ENCODE measurements at places on chromosomes 12 and 14.

GRCh38 chr14:79705126-79705894 is 506.0 kb downstream of the DIO2 start:
- DNase-seq, result no peak

- DNase-seq, result no peak
These were observed 361.7 kb downstream of the SNAPC1 start for GRCh38 chr14:62123961-62124360.

DNA sequence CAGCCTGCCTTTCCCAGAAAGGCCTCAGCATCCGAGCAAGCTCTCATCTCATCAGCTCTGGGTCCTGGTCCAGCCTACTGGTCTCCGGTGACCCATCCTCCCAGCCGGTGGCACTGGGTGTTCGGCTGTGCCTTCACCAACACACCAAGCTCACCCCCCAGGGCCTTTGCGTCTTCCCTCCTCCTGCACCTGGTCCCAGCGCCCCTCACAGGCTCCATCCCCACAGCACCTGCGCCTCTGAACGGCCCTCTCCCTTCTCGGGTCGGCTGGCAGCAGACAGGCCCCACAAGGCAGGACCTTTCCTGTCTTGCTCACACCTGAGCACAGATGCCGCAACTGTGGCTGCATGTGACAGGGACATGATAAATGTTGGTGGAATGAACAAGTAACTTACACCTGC is 13.1 kb downstream of the P2RX2 start:
- DNase-seq, result no peak

DNA sequence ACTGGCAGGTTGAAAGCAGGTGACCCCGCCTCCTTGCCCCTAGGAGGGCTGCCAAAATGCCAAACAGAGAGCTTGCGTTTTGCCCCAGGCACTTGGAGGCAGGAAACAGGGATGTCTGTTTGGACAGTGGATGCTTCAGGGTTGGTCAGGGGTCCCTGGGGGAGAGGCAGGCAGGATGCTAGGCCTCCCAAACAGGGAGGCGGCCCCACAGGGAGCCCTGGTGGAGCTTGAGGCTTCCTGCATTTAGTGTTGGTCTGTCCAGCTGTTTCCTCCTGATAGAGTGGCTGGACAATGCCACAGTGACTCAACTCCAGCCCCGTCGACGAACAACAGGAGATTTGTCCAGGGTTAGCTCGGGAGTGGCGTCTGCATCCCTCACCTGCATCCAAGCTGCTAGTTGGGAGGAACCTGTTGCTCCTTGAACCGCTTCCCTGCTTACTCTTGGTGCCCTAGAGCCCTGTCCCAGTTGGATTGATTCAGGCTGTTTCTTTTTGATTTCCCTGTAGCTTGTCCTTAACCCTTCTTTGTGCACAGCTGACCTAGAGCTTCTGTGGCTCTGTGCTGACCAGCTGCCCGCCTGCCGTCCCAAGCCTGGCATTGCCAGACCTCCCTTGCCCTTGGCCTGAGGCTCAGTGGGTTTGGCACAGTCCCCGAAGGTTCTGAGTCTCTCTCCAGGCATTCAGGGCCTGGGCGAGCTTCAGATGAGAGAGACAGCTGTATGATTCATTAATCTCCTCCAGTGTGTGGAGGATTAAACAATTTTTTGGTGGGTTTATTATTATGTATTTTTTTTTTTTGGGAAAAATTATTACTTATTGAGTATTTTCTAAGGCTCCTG is 45.9 kb downstream of the TSPAN9 start:
- peak; percentile 92 for DNase-seq

GRCh38 chr12:131387281-131388163 is 323.4 kb upstream of the SFSWAP start:
- DNase-seq, result no peak

DNA sequence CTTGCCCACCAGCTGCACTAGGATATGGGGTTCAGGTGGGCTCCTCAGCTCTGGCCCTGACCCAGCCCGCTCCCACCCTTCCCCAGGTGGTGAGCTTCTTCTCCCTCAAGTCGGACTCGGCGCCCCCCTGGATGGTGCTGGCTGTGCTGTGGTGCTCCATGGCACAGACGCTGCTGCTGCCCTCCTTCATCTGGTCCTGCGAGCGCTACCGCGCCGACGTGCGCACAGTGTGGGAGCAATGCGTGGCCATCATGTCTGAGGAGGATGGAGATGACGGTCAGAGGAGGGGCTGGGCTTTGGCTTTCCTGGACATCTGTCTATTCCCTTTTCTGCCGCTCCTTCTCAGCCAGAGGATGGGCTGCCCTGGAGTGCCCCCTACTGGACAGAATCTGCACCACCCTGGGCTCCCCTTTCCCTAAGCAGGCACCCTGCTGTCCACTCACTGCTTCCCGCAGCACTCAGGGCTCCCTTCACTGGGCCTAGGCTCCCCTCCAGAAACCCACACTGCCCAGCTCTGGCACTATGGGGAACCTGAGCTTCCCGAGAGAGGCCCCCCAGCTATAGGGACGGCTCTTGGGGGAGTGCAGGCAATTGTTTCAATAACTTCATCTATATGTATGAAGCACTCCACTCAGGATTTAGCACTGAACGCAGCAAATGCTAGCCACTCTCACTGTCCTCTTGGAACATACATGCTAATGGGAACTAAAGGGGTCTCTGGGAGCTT is 2.6 kb upstream of the P3H3 start:
- peak; percentile 88 for DNase-seq

DNA sequence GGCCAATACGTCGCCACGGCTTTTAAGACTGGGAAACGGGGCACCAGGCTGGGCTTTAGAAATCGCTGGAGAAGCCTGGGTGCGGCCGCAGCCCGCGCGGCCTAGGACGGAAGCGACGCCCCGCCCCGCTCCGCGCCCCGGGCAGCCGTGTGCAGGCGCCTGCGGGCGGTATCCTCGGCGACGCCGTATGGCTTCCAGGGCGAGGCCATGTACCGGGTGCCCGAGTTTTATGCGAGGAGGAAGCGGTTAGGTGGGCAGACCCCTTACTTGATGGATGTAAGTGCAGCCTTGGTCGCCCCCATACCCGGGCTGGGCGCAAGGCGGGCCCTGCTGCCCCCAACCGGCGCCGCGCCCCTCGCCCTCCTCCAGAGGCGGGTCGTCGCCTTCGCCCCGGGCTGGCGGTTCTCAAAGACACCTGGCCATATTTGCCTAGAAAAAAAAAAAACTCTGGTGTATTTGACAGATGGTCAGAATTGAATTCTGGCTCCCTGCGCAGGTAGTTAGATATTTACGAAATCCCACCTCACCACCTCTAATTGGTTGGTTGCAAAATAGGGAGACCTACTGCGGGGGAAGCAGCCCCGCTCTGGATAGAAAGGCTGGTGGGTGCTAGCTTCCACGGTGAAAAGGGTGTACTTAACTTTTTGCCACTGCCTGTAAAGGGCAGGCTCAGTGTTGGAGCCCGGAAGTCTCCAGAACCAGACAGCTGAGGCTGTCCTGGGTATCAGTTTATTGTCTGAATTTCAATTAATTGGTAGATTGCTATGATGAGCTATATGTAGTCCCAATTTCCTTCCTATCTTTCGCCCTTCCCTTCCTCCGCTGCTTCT is at the start of gene PPP1R36:
Gene PPP1R36, plus strand, starts transcription at position 171 of the 830 bp plus-strand sequence. Its CDS starts 37 bp downstream, at position 208.
- DNase-seq, result peak; percentile 23

DNA sequence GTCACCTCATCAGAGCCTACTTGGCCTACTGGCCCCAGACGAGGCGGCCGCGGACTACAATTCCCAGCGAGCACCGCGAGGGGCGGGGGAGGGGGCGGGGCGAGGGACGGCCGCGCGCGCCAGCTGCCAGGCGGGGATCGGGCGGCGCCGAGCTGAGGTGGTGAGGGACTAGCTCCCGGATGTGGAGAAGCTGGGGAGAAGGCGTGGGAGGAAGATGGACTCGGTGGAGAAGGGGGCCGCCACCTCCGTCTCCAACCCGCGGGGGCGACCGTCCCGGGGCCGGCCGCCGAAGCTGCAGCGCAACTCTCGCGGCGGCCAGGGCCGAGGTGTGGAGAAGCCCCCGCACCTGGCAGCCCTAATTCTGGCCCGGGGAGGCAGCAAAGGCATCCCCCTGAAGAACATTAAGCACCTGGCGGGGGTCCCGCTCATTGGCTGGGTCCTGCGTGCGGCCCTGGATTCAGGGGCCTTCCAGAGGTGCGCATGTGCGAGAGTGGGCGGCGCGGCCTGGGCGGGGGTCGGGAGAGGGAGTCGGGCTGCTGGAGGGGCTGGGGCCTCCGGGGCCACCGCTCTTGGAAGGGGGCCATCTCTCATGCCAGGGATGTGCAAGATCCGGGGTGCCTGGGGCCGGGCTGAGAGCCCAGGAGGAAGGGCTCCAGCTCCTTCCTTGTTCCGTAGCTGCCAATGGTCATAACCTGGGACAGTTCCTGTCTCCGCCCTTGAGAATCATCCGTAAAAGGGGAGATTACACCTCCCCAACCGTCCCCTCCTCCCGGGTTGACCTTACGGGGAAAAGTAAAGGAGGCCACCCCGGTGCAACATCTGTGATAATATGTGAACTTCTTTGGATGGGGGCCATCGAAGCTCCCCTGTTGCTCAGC is at the start of gene CMAS:
Gene CMAS, plus strand, starts transcription at position 129 of the 878 bp plus-strand sequence. Its CDS starts 86 bp downstream, at position 215.
- DNase-seq, result peak; percentile 80

Data from EL (cell line).